ENCODE measurements at places on chromosomes 1 and 21.
A peak's percentile ranks its signal among the peaks of the same experiment; 100 is the strongest.

GRCh38 chr1:219277304-219278105 is 103.8 kb downstream of the LYPLAL1 start:
- DNase-seq, result no peak

GRCh38 chr1:67896826-67897225 is 63.6 kb upstream of the GNG12 start:
- no peak for DNase-seq

GRCh38 chr1:9066945-9067807 is 2.3 kb downstream of the SLC2A5 start:
- DNase-seq, result no peak

DNA sequence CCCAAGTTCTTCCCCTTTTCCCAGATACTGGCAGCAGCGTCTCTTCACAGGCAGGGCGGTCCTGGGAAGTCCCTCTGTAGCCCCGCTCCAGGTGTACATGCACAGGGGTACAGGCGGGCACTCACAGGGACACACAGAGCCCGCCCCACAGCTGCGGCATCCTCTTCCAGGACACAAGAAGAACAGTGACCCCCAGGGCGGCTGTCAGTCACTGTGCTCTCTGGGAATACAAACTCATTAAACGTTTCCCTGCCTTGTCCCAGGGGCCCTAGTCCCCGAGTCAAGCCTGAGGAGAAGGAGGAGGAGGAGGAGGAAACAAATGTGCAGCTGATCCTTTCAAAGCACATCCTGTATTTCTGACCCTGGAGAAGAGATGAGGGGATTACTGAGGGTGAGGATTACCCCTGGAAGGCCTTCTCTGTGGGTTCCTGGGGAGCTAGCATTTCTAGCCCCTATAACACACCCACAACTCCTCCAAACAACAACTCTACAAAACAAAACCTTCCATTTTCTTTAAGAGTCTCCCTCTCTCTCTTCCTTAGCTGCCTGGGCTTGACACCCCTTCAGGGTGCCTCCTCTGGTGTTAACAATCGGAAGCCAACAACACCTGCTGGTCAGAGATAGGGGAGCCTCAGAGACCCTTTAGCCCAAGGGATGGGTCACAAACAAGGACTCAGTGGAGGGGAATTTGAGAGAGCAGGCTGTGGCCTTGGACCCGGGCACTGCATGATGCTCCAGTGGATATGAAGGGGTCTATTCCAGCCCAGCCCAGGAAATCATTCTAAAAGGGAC is 28.4 kb upstream of the DMBX1 start:
- DNase-seq, result no peak

- DNase-seq, result no peak
Measured at GRCh38 chr1:96475903-96476302, 245.7 kb upstream of the PTBP2 start.

- DNase-seq, result no peak
Measured at GRCh38 chr1:174008979-174009378, 13.2 kb downstream of the RC3H1 start.

DNA sequence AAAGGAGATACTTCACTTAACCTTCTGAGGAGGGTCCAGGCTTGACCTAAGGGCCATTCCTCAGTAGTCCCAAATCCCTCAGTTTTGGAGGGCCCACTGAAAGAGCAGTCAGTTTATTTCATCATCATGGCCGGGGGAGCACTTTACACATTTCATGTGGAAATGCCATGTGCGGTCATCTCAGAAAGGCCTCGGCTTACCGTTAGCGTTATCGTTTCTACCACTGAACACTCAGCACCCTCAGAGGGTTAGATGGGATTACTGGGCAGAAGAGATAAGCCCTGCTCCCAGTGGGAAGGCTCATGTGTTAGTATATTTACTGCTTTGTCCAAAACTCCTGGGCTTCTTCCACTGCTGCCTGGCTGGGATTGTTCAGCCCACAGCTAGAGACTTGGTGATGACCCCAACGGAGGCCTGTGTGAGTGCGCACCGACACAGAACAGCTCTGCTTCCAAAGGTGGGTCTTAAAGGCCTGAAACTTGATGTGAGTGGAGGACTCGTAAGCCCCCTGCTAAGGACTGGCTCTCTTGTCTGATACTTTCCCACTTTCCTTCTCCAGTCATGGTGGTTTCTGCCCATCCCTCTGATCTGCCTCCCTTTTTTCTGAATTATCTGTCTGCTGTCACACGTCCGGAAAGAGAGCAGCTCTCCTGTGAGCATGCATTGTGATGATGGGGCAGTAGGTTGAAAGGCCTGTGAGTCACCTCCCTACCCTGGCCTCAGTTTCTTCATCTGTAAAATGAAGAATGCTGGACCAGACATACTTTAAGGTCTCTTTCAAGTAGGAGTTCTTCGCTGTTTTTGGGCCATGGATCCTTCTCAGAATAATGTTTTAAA is 284.5 kb downstream of the ASTN1 start:
- DNase-seq, result no peak

- no peak for DNase-seq
Measured at GRCh38 chr1:61181067-61182038, 99.0 kb downstream of the NFIA start.

DNA sequence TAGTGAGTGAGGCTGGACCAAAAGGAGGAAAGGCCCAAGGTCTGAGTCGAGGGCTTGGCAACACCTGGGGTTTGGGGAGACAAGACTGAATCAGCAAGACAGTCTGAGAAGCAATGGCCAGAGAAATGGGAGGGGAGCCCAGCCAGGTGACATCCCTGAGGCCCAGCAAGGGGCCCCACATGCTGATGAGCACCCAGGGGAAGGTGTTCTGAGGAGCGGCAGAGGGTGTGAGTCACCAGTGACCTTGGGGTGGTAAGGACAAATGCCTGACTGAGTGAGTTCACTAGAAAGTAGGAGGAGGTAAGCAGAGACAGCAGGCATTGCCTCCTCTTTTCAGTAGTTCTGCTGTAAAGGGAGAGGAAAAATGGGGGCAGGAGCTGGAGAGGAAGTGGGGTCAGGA is 192.4 kb upstream of the GALNT2 start:
- DNase-seq, result no peak

DNA sequence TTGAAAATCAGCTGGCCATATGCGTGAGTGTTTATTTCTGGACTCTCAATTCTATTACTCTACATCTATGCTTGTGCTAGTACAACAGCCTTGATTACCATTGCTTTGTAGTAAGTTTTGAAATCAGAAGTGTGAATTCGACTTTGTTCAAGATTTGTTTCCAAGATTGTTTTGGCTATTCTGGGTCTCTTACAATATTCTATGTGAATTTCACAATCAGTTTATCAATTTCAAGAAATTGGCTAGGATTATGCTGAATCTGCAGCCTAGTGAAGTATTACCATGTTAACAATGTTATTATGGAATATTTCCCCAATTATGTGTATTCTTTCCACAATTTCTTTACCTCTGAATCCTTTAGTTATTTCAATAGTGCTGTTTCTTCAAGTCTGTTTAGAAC is 19.5 kb downstream of the SFPQ start:
- DNase-seq, result no peak

GRCh38 chr1:185489406-185489805 is 172.4 kb upstream of the IVNS1ABP start:
- no peak for DNase-seq

DNA sequence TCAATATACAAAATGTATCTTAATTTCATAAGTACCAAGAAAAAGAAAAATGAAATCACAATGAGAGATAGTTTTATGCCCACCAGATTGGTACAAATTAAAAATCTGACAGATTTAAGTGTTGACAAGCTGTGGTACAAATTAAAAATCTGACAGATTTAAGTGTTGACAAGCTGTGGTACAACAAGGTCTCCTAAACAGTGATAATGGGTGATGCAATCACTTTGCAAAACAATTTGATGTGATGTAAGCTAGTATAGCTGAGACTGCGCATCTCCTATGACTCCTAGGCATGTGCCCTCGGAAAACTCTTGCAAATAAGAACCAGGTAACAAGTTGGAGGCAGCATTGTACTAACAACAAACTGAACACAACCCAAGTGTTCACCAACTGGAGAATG is 100.6 kb downstream of the LPAR3 start:
- no peak for DNase-seq

GRCh38 chr1:61639608-61640336 is 85.2 kb downstream of the TM2D1 start:
- DNase-seq, result no peak

GRCh38 chr21:19228226-19228625 is 824.6 kb upstream of the TMPRSS15 start:
- no peak for DNase-seq

- no peak for DNase-seq
Measured at GRCh38 chr1:203475012-203475981, at the start of gene PRELP. TSS of gene PRELP (plus strand) at chr1:203475806. CDS start at chr1:203483185, 7,379 bp downstream.

GRCh38 chr1:80410233-80410632 is 1390.5 kb upstream of the ADGRL2 start:
- DNase-seq, result no peak

DNA sequence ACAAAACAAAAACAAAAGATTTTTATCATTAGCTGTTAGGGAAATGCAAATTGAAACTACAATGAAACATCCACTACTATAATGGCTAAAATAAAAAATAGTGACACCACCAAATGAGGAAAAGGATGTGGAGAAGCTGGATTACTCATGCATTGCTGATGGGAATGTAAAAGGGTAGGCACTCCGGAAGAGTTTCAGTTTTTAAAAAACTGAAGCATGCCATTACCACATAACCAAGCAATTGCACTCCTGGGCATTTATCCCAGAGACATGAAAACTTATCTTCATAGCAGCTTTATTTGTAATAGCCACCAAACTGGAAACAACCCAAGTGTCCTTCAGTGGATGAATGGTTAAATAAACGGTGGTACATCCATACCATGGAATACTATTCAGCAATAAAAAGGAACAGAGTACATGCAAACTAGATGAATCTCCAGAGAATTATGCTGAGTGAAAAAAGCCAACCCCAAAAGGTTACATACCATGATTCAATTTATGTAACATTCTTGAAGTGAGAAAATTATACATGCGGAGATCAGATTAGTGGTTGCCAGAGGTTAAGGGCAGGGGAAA is 14.5 kb upstream of the CFAP298 start:
- DNase-seq, result no peak

DNA sequence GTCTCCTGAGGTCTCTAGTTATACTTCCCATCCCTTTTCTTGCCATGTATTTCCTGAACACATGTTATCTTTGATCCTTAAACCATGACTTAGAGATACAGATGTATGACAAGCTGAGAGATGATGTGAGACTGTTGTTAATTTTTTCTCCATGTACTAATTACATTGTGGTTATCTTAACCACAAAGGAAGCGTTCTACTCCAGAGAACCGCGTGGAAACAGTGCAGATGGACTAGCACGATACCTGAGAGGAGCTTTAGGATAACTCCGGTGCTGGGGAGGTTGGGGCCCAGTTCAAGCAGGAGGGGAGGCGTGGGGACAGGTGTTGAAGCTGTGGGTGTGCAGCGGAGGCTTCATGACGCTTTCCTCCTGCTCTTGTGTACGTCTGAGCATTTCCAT is 17.5 kb downstream of the PDE9A start:
- DNase-seq, result no peak

GRCh38 chr1:175527773-175528172 is 215.6 kb downstream of the TNR start:
- no peak for DNase-seq

- peak; percentile 82 for DNase-seq
Measured at GRCh38 chr1:20359451-20360330, 69.0 kb downstream of the VWA5B1 start.

GRCh38 chr1:192907545-192908243 is 98.9 kb downstream of the RGS2 start:
- no peak for DNase-seq

- peak; percentile 38 for DNase-seq
Measured at GRCh38 chr1:29332204-29332603, 95.9 kb downstream of the PTPRU start.

DNA sequence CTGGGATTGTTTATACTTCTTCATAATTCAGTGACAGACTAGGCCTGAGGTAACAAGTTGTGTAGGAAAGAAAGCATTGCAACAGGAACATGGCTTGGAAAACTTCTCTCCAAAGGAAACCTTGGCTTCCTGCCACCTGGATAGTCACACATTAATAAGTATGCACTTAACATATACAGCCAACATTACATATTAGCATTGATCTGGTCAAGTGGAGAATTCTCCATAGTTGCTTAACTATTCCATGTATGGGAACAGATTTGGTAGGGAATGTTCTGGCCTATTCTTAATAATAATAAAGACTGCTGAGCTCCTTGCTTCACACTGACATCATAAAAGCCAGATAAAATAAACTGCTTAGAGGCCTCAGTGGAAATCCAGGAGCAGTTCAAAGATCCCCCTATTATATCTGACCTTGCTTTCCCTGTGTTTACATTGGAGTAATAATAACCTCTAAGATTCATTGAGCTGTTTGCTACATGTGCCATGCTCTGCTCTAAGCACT is 27.2 kb upstream of the NFIA start:
- no peak for DNase-seq

- DNase-seq, result no peak
Measured at GRCh38 chr1:203152158-203153034, 23.2 kb downstream of the MYBPH start.

GRCh38 chr1:24351247-24351646 is 32.1 kb downstream of the GRHL3 start:
- peak; percentile 69 for DNase-seq

DNA sequence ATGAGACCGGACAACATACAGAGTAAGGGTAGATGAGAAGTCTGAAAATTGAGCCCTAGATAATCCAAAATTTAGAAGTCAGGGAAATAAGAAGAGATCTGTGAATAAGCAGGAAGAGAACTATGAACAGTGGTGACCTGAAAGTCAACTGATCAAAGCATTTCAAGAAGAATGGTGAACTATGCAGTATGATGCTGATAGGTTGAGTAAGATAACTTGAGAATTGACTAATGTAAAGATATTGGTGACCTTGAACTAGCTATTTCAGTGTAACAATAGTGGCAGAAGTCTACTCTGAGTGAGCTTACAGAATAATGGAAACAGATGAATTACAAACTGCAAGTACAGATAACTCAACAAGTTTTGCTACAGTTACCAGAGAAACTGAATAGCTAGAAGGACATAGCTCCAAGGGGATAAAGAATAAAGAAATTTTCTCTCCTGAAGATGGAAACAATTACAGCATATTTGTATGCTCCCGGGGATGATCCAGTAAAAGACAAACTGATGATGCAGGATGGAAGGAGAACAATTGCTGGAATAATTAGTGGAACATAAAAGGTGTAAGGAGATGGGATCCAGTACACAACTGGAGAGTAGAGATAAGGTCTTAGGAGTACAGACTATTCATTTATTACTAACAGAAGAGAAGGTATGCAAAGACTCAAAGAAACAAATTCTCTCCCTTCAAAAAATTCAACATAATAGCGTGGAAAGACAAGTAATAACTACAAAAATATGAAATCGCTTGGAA is 10.9 kb downstream of the NRDC start:
- no peak for DNase-seq

GRCh38 chr1:76759950-76760349 is 107.3 kb upstream of the ST6GALNAC5 start:
- no peak for DNase-seq
